Right renal pelvis (tissue), 4 donors: ENCODE measurements at places on chromosomes 5 and 9. TPM values are rescaled to one million over a fixed set of nuclear protein-coding genes. Genes with fewer than 3 reads are reported as not detected.

DNA sequence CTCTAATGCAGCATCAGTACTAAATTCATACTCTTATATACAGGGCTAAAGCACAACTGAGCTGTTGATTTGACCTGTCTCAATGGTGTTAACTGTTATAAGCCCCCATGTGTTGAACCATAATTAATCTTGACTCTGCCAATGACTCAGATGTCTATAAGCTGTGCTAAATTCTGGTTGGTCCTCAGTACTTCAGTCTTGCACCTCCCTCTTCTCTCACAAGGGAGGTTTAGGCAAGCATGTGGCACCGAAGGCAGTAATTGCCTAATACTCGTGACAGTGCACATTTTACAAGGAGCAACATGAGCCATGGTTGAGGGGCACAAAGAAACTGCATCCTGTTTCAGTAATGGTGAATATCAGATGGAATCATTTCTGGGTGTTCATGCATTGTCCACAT lies 255.9 kb downstream of the TRPM3 start:
- no peak for DNase-seq

DNA sequence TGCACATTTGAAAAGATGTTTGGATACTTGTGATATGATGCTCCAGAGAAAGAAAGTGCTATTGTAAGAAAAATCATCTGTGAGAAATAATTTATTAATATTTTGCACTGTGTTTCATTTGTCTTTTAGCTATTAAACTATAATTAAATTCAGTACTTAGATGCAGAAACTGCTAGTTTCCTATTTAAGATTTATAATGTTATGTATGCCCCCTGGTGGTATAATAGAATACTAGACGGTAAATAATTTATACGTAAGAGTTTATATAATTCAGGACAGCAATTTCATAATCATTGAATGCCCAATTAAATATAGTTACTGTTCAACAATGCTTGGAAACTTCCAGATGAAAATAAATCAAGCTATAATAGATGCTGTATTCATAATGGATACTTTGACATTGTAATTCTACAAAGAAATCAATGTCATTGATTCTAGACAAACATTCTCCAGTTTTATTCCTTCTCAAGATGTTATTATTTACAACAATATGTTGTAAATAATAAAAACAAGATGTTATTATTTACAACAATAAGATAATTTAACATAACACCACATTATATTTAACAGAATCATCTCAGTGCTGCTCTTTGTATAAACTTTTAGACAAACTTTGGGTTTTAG lies 101.0 kb downstream of the TMEM232 start:
- peak; percentile 10 for DNase-seq

- DNase-seq = no peak
These were observed 494.2 kb downstream of the ZNF608 start for GRCh38 chr5:124252191-124252638.

DNA sequence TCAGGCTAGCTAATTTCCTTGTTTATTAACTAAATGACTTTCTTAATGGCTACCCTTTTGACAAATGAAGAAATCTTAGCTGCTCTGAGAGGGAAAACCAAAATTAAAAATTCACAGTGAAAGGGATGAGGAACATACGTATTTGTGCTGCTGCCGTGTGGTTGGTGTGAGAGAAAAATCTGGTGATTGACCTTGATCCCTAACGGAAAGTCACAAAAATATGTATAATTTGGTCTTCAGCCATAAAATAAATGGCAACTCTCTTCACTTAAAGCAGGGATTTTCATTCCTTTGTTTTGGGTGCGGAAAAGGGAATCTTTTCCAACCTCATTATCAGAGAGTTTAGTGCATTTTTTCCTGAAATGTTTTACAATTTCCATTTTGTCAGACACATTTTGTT lies 40.4 kb downstream of the PAM start:
- DNase-seq = no peak

GRCh38 chr5:42121401-42121800 lies 196.3 kb downstream of the FBXO4 start:
- no peak for DNase-seq

GRCh38 chr5:171116719-171117118 lies 192.3 kb upstream of the TLX3 start:
- DNase-seq = no peak

DNA sequence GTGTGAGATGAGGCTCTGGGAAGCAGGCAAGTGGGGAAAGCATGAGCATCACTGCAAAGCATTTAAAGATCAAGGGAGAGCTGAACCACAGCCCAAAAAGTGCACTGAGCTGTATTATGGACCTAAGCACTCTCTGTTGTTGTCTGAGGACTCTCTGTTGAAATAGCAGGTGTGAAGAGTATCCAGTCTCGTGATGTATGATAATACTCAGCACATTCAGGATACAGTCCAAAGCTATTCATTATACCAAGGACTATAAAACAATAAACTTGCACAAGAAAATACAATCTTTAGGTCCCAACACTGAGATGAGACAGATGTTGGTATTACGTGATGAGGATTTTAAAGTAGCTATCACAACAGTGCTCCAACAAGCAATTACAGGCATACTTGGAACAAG lies 97.5 kb upstream of the IGFBPL1 start:
- DNase-seq = no peak

DNA sequence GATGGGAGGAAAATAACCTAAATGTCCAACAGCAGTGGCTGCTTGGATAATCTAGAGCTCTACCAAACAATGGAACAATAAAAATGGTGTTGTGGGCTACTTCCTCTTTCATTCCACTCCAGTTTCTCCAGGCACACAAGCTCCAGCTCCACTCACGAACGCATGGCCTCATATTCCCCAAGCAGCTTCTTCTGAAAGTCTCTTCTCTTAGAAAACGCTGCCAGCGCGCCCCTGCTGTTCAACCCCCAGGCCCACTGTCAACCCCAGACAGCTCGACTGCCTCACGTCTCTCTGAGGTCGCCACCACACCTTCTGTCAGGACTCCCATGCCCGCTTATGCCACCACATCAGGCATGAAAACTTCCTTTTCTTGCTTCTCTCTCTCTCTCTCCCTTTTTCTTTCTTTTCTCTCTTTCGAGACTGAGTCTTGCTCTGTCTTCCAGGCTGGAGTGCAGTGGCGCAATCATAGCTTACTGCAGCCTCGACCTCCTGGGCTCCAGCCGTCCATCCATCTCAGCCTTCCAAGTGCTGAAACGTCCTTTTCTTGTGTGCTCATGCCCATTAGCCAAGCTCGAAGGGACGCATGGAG lies 16.2 kb downstream of the OR2V2 start:
- no peak for DNase-seq

GRCh38 chr5:130002183-130002582 lies 97.9 kb downstream of the CHSY3 start:
- no peak for DNase-seq

TMEM252 gene
- 8.7 TPM for polyA plus RNA-seq

ZNF300 gene
- 31.6 TPM for polyA plus RNA-seq

TMEM174 gene
- 16.0 TPM for polyA plus RNA-seq
